ENCODE measurements at places on chromosomes 16 and 17. TPM values are rescaled to one million over a fixed set of nuclear protein-coding genes. Genes with fewer than 3 reads are reported as not detected.
A peak's percentile ranks its signal among the peaks of the same experiment; 100 is the strongest.

MAPT gene
- 12.7 TPM for polyA plus RNA-seq

OTOA gene
- 0.17 TPM for polyA plus RNA-seq

DNA sequence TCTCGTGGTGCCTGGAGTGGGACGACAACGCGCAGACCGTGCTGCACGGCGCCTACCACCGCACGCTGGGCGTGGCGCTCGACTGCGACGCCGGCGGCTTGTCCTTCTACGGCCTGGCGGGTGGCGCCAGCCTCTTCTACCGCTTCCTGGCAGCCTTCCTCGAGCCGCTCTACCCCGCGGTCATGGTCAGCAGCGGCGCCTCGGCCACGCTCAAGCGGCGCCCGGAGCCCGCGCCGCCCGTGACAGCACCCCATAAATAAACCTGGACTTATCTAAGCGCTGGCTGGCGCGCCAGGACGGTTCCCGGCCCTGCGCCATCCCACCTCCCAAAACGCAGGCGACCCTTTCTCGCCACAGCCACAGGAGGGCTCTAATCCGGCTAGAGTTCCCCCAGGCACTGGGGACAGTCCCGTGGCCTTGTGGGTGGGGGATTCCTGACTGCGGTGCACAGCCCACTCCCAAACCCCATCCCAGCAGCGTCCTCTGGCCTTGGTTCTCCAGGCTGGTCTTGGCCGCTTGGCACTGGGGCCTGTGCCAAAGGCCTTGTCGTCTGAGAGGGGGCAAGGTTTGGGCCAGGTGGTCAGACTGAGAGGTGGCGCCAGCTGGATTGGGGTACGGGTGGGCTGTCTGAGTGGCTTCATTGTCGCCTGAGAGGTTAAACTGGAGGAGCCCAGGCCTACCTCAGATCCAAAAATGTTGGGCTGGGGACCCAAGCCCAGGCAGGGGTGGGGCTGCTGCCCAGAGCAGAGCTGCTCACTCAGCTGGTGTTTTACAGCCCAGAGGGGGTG is 10.1 kb upstream of the SLC16A5 start:
- DNase-seq: no peak

GRCh38 chr16:64217789-64218535 is 903.9 kb downstream of the CDH11 start:
- DNase-seq: no peak

DNA sequence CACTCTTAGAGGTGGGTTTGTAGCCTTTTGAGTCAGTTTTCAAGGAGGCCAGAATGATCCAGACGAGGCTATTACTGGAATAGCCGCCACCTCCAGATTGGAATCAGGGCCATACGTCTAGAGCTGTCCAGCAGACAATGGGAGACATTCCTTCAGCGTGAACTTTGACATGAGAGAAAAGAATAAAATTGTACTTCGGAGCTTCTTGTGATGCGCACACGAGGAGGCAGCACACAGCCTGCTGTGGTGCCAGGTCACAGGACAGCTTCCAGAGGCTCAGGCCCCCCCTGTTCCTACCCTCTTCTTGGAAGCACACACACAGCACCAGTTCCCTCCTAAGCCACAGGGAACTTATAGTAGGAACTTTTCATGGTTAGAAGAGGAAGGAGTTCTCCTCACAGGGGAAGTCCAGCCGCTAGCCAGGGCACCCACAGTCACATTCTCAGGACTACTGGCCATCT is 81.0 kb downstream of the VPS53 start:
- no peak for DNase-seq

NPB gene
- 1.00 TPM for polyA plus RNA-seq

EXOC3L1 gene
- polyA plus RNA-seq: 7.8 TPM

GRCh38 chr16:28264656-28265055 is 27.7 kb upstream of the SBK1 start:
- peak; percentile 43 for DNase-seq

- no peak for DNase-seq
Measured at GRCh38 chr17:80693511-80693910, 148.9 kb downstream of the RPTOR start.

DNA sequence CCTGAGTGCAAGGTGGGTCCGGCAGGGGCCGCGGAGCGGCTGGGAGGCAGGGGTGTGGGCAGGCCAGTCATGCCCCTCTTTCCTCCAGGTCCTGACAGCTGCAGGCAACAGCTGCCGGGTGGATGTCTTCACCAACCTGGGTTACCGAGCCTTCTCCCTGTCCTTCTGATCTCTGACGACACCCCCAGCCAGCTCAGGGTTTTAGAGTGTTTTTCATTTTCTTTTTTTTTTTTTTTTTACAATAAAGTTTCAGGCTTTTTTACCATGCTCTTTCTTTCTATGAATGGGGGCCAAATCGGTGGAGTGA is 3.6 kb downstream of the THOC6 start:
- no peak for DNase-seq

- DNase-seq: no peak
Measured at GRCh38 chr17:17763734-17764133, 73.1 kb downstream of the SREBF1 start.

DNA sequence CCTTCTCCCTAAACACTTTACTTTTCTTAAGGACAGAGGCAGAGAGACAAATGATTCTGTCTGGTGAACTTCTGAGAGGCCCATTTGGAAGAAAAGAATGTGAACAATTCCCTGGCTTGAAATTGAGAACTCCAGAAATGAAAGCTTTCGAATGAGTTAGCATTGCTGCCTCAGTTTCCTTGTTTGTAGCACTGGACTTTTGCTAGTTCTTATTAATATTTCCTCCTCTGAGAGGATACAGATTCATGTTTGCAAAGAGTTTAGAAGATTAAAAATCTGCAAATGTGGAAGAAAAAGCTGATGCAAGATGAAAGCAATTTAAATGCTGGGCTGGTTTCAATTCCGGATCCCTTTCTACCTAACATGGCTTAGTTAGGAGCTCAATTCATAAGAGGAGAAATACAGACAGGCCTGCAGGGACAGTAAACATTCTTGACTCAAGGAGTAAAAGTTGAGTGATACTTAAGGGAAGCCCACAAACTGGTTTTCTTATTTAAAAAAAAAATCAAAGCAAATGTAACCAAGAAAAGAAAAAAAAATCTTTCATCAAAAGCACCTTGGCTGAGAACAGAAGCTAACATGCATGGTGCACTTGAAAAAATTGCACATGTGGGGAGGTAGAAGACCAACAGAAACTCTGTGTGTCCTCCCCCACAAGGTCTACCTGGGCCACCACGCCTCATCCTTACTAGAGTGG is 27.1 kb downstream of the HNF1B start:
- DNase-seq: no peak

PPY gene
- polyA plus RNA-seq: 0.34 TPM

- no peak for DNase-seq
Measured at GRCh38 chr17:71938340-71939010, 182.3 kb upstream of the SOX9 start.

DNA sequence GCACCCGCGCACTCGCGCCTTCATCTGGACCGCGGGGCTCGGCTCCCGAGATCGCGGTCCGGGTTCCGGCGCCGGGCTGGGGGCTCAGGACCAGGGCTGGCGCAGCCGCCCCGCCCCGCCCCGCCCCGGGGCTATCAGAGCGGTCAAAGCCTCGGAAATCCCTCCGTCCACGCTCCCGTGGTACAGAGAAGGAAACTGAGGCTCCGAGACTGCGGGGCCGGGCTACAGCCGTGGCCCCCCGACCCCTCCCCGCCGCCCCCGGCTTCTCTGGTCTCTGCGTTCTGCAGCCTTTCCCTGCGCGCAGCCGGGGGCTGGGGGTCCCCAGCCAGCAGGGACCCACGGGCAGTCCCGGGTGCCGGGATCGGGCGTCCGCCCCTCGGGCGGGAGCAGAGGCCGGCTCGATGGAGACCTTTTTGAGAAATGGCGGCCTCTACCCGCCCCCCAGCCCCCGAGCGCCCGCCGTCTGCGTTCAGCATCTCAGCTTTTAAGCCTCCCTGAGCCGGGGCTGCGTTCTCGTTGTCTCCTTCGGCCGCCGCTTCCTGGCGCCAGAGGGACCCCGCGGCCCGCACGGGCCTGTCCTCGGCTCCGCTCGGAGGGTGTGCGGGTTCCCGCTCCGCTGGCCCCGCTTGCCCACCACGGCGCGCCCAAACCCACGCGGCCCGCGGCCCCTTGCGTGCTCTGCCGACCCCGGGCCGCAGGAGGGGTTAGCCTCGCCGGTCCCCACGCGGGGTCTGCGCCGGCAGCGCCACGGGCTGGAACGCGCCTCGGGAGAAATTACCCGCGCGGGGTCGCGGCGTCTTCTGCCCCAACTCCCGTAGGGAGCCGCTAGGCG is 1.5 kb upstream of the NPTX1 start:
- no peak for DNase-seq

DNA sequence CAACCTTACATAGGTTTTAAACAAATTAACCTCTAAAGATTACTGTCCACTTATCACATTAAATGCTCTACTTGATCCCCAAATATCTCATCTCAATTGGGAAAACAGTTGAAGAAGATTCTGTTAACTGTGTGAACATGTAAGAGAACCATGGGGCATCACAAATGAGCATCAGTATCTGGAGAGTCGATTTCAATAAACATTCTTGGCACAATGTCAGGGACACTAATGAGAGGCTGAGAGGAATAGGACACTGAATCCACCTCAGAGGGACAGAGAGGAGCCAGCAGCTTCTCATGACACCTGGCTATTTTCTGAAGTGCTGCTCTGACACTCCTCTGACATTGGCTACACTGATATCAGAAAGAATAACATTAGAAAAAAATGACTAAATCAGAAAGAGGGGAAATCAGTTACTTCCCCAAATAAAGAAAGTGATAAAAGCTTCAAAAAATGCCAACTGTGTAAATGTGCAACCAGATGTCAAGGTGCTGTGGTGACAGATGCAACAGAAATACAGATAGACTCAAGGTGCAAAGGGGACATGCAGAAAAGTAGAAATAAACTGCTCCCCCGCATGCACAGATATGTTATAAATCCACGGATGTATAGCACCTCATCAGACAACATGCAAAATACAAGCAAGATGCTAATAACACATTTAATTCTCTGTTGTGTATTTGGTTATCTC is 67.4 kb downstream of the SNX11 start:
- DNase-seq: no peak

DNA sequence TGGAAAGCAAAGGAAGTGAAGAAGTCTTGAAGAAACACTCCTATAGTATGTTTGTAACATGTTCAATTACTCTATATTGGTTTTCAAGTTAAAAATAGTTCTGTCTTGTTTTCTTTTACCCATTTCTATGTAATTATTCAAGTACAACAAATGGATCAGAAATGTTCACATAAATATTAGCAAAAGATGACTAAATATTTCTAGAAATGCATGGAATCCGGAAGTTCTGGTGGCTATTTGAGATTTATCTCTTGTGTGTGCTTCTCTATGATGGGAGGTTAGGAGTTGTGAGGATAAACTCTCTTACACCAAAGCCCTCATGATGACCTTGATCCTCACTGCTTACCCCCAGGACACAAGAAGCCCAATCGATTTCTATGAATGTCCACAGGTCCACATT is 237.5 kb downstream of the CDH8 start:
- no peak for DNase-seq

WNT9B gene
- polyA plus RNA-seq: 7.3 TPM

GRCh38 chr17:18247613-18248001 is 10.9 kb downstream of the FLII start:
- no peak for DNase-seq

DNA sequence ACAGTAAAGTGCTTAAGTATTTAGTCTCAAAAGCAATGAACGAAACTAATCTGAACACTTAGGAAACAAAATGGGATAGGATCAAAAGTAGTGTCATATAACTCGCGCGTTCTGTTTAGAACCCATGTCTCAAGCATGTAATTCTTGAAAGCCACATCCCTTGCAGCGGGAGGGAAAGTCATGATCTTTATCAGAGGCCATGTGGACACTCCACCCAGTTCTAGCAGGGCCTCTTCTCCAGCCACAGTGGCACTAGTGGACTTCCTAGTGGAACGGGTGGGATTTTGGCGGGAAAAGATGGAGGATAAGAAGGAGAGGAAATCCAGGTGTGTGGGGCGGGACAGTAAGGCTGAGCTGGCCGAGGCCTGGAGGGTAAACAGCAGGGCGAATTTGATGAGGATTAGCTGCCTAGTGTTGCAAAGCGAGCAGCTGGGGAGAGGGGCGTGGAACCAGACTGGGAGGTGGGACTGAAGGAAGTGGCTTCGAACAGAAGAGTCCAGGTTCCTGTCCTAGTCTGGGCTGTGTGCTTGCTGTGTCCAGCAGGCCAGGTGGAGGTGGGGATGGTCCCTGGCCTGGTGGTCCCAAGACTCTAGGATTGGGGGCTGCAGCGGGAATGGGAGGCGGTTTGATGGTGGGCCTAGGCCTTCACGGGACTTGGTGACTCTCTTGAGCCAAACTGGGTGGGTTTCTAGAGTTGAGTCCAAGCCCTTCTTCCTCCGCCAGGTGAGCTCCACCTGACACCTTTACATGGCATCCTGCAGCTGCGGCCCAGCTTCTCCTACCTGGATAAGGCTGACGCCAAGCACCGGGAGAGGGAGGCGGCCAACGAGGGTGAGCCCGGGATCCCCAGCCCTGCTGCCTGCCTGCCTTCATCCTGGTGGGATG is 15.9 kb downstream of the POLR3E start:
- DNase-seq: no peak

DNA sequence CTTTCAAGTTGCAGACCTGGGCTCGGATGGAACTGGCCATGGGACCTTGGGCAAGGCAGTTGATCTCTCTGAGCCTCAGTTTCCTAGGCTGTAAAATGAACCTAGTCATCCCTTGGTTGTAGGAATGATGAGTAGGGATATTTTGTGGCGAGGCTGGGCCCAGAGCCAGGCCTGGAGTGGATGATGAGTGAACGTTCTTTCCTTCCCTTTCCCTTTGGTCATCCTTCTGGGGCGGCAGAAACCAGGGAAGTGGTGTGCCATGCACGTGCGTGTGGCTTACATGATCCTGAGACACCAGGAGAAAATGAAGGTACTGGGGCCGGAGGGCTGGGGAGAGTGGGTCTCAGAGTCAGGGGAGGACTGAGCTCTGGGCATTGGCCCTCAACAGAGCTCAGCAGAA is 8.4 kb downstream of the FBRS start:
- no peak for DNase-seq

SOST gene
- polyA plus RNA-seq: 79.6 TPM

- no peak for DNase-seq
Measured at GRCh38 chr17:80944326-80944725, 47.3 kb upstream of the CHMP6 start.
